ENCODE measurements at places on chromosomes 11 and 22.

GRCh38 chr11:22304337-22304961 lies 33.7 kb upstream of the SLC17A6 start:
- peak; percentile 48 for DNase-seq

DNA sequence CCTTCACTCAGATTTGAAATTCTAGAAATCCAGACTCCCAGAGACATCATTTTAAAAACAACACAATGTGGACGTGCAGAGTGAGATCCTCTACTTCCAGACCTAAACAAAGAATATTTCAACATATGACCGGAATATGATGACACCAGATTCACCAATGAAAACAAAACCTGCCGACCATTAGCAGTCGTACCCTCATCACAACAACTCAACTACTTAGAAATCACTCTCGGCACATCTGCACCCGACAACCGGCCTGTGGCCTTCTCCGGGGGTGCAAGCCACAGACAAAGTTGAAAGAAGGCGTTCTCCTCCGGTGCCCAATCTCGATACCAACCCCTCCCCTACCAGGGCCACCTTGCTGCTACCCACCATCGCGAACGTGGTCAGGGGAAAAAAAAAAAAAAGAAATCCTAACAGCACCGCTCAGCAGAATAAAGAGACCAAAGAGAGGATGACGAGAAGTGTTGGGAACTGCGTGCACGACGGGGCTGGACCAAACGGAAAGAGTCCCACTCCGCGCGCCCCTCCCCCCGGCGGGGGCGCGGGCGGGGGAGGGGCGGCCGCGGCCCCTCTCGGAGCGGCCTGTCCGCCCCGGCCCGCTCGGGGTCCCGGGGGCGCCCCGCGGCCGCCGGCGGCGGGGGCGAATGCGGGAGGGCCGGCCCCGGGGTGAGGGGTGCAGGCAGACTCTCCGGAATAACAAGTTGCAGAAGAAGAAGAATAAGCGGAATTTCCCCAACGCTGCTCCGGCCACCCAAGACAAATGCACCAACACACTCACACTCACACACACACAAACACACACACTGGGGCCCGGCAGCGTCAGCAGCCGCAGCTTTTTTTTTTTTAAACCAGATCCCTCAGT lies 1.7 kb downstream of the PHF21A start:
- peak; percentile 73 for DNase-seq

- peak; percentile 18 for DNase-seq
These were observed 44.7 kb upstream of the CXCR5 start for GRCh38 chr11:118838905-118839553.

DNA sequence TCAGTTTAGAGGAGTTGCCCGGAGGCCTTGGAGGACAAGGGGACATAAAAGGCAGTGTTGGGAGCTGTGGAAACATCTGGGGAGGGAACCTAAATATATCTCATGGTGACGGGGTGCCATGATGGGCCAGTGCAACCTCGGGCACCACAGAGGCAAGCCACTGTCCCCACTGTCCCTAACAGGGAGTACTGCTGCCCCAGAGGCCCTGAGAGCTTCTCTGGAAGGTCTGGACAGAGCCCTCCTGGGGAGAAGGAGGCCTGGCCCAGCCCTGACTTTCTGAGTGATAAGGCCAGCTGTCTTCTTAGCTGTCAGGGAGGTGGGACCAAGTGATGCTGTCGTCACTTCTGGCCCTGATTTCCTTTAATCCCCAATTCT lies 5.5 kb upstream of the P2RY6 start:
- no peak for DNase-seq

GRCh38 chr22:45507798-45508197 lies 5.1 kb downstream of the FBLN1 start:
- no peak for DNase-seq

DNA sequence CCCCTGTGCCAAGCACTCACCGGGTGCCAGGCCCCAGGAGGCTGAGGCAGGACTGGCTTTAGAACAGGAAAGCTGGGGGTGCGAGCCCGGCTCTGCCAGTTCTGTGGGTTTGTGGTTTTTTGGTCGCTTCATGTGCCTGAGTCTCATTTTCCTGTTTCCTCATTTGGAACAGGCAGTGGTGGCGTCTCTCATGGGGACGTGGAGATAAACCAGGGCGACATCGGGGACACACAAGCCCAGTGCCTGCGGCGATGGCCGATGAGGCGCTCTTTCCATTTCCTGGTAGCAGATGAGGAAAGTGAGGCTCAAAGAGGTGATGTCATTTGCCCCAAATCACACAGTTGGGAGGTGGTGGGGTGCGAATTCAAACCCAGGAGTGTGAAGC lies 20.8 kb upstream of the CHKA start:
- no peak for DNase-seq

- DNase-seq = no peak
These were observed 56.1 kb upstream of the B3GAT1 start for GRCh38 chr11:134468081-134468668.

- no peak for DNase-seq
These were observed 45.5 kb upstream of the ALKBH3 start for GRCh38 chr11:43835104-43835503.

GRCh38 chr11:22031791-22032190 lies 161.1 kb upstream of the ANO5 start:
- DNase-seq = no peak

DNA sequence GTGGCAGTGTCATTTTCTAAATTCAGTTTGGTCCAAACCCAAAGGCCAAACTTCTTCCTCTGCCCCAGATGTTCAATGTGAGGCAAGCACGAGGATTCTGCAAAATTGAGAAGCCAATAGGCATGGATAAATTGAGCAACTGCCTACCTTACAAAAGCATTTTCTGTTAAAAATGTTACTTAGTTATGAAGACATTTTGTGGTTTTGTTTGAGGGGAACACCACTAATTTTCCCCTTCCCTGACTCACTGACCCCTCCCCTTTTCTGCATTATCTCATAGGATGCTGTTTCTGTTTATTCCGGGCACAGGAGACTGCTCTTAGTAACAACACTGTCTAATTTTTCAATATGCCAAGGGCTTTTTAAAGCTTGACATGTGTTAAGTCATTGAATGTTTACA lies 462.8 kb downstream of the INSC start:
- no peak for DNase-seq

DNA sequence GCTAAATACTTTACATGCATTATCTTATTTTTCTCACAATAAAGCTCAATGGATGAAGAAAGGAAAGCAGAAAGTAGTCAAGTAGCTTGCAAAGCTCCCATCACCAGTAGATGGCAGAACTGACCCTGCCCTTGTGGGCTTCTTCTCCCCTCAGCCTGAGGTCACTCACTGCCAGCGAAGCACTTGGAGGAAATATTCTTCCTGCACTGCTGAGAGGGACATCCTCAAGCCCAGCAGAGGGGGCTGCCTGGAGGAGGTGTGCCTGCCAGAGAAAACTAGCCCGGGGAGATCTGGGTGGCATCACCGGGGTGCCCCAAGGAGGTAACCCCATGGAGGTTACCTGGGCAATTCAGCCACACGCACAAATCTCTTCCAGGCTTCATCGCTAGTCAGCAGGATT lies 6.6 kb downstream of the APOL4 start:
- DNase-seq = peak; percentile 73

DNA sequence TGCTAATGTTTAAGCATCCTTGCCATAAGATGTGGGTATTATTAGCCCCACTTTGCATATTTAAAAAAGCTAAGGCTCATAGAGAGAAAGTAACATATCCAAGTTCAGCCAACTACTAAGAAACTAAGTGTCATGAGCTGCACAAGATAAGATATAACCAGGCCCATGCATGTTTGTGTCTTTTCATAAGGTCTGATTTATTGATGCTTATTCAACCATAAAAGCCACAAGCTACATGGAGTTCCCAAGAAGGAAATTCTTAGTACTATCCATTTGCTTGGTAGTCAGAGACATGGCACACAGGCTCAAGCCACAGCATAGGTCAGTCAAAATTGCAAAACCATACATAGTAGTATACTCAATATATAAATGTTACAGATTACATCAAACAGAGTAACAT lies 488.5 kb downstream of the SOX6 start:
- no peak for DNase-seq

GRCh38 chr22:49134076-49134475 lies 693.6 kb downstream of the BRD1 start:
- DNase-seq = no peak

- DNase-seq = peak; percentile 17
These were observed 52.5 kb upstream of the KCNQ1OT1 start for GRCh38 chr11:2752204-2752770.
